ENCODE measurements at places on chromosomes 7 and 10. TPM values are rescaled to one million over a fixed set of nuclear protein-coding genes. Genes with fewer than 3 reads are reported as not detected.

DNA sequence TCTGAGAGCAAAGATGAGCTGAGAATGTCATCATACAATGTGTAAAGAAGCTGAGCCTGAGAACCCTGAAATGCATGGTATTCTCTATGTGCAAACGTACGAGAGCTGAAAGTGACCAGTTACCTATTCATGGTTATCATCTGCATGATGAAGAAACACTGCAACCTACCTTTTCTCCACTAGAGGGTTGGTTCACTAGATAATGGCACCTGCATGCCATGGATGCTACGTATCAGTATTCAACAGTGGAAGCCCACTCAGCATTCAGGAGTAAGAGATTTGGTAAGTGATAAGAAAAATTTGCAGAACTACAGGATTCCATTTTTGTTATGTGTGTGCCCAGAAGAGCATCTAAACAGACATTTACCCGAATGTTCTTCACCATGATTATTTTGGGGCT lies 145.4 kb downstream of the PTPRN2 start:
- no peak for DNase-seq

- no peak for DNase-seq
Observed at GRCh38 chr10:43958964-43959363, 310.3 kb upstream of the ZNF32 start.

DNA sequence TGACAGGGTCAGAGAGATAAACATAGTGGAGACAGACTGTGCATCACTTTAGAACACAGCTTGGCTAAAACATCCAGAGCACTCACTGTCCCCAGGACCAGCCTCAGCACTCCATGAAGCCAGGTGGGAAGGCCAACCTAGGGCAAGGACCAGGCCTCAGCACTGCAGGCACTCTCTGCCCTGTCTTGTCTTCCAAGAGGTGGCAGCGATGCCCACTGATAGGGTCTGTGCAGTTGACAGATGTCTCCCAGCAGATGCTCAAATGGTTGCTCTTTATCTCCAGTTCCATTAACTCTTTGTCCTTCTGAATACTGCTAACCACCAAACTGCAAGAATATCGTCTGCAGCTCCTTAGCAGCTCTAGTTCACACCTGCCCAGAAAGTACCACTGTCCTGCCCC lies 9.1 kb downstream of the DDX56 start:
- no peak for DNase-seq

PIK3AP1 gene
- not detected for total RNA-seq

SPDYE1 gene
- total RNA-seq = not detected
